Subcutaneous preadipocyte (primary cell): ENCODE measurements at places on chromosomes 3 and 15. TPM values are rescaled to one million over a fixed set of nuclear protein-coding genes. Genes with fewer than 3 reads are reported as not detected.

Gene ARHGAP31
- total RNA-seq, result 1.8 and 6.5 TPM in 2 replicates

Gene CHRM5
- under 0.01 TPM in 1 of 2 replicates, not detected in the other for total RNA-seq

Gene PLSCR5
- not detected in 2 replicates for total RNA-seq

Gene UCN2
- total RNA-seq, result 0.20 TPM in 1 of 2 replicates, not detected in the other

Gene SAMMSON
- not detected in 2 replicates for total RNA-seq

Gene RAB8B
- 58.1 and 67.2 TPM in 2 replicates for total RNA-seq

Gene PLOD2
- 75.0 and 87.6 TPM in 2 replicates for total RNA-seq

Gene MYL3
- total RNA-seq, result not detected in 2 replicates

Gene SLC28A2
- total RNA-seq, result not detected in 2 replicates

Gene SLC28A1
- not detected in 2 replicates for total RNA-seq

Gene SMCO1
- under 0.01 TPM in 1 of 2 replicates, not detected in the other for total RNA-seq

Gene CD96
- total RNA-seq, result not detected in 2 replicates

Gene YEATS2
- total RNA-seq, result 30.9 and 42.6 TPM in 2 replicates

Gene BDH1
- 6.6 and 9.8 TPM in 2 replicates for total RNA-seq

Gene HYKK
- 3.1 and 3.3 TPM in 2 replicates for total RNA-seq
